ENCODE measurements at places on chromosomes 3 and 15.

DNA sequence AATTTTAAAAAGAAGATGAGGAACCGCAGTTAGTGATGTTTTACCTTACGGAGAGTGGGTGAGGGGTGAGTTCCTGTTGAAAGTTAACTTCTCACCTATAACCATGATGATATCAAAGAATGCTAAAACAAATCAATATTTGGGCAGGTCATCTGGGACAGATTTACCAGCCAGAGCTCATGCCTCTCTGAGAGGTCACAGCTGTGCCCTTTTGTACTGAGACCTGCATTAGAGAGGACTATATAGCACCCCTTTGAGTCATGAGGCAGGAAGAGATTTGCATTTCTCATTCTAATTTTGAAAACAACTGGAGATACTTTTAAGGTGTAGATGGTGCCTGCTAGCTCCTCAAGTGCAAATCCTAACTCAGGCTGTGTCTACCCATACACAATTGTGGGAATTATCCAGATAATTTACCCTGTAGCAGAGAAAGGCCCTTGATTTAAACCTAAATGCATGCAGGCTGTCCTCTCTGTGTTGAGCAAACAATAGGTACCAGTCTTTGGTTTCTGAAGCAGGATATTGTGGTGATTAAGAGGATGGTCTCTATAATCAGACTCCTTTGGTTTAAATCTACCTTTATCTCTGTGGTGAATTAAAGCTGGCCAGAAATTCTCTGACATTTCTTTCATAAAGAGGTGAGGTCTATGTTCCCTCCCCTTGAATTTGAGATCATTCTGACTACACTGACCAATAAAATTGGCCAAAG is 5.8 kb upstream of the TM4SF4 start:
- DNase-seq: no peak

GRCh38 chr3:37559461-37559860 is 302.2 kb upstream of the CTDSPL start:
- no peak for DNase-seq

DNA sequence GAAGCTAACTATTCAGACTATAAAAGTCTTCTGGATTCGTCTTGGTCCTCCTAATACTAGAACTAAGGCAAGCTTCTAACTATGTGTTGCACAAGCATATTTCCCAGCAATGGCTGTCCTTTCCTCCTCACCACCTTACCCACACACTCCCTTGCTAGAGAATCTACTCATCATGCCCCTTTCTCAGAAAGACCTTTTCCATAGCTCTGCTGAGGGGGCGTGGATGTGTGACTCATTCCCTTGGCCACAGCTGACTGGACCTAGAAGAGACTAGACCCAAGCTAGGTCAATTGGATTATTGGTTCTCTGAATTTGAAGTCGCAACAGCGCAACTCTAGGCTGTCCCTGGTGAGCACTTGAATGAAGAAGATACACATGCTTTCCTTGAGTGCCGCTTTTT is 47.1 kb downstream of the ERC2 start:
- DNase-seq: no peak

DNA sequence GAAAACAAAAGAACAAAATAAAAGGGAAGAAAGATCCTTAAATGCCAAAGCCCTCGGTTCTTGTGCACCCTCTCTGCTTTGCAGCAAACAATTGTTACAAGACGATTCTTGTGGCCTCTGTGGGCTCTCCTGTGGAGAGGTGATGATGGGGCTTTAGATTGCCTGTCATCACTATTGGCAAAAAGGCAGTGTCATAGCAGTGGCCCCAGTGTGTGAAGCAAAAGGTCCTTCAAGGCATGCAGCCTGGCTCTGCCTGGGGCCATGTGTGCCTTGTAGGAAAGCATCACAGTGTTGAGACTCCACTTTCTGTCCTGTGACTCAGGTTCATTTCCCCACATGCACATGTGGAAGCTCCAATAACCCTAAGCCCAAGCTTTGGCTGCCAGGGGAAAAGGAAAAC is 43.7 kb downstream of the POC1A start:
- DNase-seq: no peak

DNA sequence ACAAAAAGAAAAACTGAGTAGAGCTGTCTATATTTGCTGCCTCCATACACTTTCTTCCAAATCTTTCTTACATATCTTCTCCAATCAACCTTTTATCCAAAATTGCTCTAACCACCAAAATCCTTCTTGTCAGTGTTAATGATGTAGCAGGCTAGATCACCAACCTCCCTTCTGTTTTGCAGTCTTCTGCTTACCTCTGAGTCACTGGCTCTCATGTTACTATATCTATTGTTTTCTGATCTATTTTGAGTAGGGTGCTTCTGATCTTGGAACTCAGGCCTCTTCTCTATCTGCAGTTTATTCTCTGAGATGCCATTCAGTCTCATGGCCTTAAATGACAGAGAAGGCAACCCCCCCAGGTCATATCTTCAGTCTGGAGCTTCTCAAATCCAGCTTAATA is 26.3 kb upstream of the AADAC start:
- no peak for DNase-seq

Measured in CD14-positive monocyte (primary cell).